Stimulated activated CD4-positive, alpha-beta T cell treated with anti-CD3 and anti-CD28 coated beads, Interleukin-15, amount 100 ng/mL, for 24 hours (primary cell): ENCODE measurements at places on chromosomes 7 and 10.

GRCh38 chr7:36130236-36130945 is 22.7 kb upstream of the EEPD1 start:
- DNase-seq, result no peak

DNA sequence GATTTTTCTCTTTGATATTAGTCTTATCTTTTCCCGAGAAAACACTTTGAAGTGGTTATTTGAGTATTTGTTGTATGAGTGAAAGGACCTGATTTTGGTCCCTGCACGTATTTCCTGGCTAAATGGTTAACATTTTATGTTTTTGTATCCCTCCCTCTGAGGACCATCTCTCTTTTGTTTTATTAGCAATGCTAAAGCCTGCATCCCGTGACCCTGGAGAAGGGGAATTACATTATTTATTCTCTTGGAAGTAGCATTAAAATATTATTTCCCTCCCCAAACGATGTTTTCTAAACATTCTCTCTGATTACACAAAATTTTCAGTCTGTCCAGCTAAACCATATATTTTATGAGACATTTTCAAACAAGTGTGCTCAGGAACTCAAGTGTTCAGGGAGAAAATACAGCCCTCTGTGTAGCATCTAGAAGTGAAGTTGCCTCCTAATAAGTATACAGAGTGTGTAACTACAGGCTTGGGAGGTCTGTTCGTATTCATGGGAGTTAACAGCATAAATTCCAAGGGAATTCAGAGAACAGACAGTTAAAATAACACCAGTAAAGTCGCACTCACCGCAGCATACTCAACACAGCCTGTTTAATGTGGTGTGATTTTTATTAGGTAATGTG is 163.8 kb upstream of the NPVF start:
- no peak for DNase-seq

DNA sequence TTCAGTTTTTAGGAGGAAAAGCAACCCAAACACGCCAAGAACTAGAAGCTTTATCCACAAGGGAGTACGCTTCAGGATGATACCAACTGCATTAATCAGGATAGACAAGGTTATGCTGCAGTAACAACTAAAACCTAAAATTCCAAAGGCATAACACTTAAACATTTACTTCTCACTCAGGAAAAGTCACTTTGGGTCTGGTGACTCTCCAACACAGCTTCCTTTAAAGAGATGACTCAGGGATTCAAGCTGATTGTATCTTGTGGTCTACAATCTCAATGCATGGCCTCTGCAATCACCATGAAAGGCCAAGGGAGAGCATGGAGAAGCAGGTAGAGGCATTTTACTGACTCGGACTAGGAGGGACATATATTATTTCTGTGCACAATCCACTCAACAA is 315.8 kb downstream of the KCNMA1 start:
- DNase-seq, result no peak

GRCh38 chr7:157008206-157009169 is 2.0 kb downstream of the MNX1 start:
- no peak for DNase-seq

DNA sequence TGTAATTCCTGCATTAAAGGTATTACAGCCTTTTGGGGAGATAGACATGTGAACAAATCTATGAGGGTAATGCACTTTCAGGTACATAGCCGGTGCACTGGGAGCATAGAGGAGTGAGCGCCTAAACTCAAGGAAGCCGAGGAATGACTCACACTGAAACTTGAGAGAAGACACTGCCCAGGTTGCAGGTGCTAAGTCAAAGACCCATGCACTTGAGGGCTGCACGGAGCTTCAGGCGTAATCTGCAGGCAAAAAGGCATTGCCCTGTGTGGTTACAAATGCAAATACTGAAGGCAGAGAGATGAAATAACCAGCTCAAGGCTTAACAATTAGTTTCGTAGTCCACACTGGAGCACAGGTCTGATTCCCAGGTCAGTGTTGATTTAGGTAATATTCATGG is 51.0 kb upstream of the OSBPL3 start:
- peak; percentile 10 for DNase-seq

DNA sequence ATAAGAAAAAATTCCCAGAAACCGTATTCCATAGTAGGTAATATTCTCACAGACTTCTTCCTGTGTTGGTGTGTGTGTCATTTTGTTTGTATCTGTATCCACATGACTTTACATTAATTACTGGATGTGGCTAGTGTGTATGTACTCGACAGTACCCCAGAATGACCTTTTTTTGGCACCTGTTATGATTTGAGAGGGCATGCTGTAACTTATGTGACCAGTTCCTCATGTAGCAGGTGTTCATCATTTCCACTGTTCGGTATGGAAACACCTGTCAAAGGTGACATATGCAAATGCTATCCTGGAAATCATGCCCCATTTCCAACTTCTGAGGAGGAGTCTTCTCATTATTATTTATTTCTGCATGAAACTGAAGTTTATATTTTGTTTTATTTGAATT is 89.3 kb downstream of the ZMYND11 start:
- DNase-seq, result no peak

DNA sequence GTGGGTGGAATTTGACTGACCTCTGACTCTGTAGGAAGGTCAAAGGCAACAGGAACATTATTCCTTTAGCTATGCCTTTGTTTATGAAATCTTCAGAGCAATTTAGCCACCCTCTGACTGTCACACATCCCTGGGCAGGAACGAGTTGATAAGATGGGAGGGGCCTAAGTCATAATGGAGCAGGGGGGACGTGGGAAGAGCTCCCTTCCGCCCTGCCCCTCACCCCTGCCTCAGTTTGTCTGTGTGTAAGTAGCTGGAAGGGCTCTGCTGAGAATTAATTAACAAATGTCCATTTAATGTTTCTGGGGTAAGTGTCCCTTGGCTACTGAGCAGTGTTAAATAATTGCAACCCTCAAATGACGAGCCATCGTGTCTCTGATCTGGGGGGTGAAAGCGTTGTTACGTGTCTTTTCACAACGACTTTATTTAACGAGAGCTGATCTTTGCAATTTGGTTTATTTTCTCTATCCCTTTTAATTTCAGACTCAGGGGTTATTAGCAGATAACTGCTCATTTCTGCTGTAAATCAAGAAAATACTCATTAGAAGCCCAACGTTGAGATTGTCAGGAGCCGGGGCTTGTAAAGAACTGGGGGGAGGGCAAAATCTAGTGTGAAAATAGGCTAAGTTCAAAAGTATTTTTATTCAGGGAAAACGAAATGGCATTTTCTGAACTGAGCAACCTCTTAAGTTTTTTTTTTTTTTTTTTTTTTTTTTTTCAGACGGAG is 12.5 kb upstream of the UNCX start:
- no peak for DNase-seq
